GM12865 (cell line): ENCODE measurements at places on chromosomes 7 and 10.

DNA sequence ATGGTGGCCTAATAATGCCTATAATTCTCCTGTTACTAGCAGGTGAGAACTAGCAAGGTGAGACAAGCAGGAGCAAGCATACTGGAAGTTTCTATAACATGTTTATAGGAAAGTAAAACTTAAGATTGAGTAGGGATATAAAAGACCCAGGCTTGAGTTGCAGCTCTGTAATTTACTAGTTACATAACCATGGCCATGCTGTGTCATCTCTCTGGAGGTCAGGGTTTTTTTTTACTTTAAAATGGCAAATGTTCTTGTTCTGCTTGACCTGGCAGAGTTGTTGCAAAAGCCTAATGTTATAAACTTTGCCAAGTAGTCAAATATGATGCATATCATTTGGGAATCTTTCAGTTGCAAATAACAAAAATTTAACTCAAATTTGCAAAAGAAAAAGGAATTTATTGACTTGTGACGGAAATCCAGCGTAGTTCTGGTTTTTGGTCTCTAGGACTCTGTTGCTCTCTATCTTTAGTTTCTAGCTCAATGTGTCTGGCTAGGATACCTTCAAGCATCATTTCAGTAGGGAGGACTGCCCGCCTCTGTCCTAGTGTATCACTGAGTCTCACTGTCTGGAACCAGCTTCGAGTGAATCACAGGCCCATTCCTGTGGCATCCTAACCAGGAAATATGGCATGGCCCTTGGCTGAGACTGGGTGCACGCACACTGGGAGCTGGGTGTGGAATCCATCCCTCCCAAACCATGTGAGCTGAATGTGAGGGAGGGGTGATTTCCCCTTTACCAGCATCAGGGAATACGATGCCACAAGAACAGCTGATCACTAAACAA is 67.9 kb downstream of the ADAM22 start:
- DNase-seq = no peak

GRCh38 chr10:88949912-88950837 is 2.4 kb downstream of the ACTA2 start:
- no peak for DNase-seq

DNA sequence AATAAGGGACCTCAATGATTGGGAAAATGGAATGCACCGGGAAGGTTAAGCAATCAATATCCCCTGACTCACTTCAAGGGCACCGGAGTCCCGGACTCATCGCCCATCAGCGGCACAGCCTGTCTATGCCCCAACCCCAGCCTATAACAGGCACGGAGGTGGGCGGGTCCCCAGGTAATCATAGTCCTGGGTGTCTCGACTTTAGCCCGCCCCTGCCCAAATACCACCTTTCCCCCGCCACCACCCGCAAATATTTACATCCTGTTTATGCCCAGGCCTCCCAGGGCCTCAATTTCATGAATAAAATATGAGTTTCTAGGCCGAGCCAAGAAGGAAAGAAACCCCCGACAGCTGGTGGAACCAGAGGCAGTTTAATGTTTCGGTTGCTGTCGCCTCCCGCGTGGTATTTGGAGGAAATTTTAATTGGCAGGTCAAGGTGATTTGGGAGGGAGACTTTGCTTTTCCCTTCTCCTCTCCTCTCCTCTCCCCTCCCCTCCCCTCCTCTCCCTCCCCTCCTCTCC is 15.6 kb upstream of the RFC2 start:
- peak; percentile 92 for DNase-seq

GRCh38 chr7:47221826-47222225 is 360.1 kb downstream of the TNS3 start:
- DNase-seq = no peak

GRCh38 chr10:130740166-130740565 is 571.4 kb downstream of the TCERG1L start:
- DNase-seq = no peak
